ENCODE measurements at places on chromosomes 4 and X.

GRCh38 chr4:87662871-87663270 is 12.8 kb downstream of the DMP1 start:
- no peak for DNase-seq

DNA sequence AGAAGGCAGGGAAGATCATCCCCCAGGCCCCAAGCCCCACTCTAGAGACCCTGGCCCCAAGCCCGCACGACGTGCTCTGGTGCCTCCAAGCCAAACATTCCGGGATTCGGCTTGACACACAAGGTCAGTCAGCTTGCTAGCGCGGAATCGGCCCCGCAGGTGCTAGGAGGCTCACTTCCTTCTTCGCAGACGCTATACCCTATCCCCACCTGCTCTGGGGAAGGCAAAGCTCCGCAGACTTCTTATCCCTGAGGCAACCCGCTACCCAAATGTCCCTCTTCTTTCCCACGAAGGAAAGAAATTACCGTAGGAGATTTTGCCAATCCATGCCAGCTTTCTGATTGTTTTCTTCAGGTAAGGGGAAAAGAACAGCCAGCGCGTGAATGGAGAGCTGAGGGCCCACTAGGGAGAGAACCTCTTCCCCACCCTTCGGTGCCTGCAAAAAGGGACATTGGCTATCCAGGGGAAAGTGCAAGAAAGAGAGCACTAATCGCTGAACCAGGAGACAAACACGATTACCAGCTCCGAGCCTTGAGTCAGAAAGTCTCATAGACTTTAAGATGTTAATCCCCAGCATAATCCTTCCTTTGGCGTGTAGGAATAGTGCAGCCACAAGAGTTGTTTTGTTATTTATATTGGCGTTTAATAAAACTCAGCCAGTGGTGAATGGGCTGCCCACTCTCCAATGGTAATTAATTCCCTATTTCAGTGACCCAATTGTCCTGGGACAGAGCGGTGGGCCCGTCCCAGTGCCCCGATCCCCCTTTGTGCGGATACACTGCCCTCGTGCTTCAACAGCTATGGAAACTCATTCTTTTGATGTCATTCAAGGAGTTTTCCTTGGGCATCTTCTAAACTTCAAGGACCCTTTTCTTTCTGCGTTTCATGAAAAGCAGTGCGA is 5.4 kb upstream of the NEUROG2 start:
- no peak for DNase-seq

DNA sequence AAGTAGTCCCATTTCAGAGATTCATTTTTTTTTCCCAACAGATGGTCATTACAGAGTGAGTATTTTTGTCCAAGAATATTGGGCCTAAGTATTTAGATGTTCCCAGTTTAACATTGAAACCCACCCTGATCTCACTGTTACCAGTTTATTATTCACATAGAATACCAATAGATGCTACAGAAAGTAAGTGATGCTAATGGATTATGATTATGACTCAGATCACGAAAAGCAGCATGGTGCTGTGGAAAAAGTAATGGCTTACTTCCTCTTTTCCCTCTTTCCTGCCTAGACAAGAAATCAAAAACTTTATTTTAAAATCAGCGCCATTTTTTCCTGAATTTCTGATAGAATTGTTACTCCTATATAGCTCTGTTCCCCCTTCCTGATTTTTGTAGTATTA is 51.9 kb downstream of the GSPT2 start:
- no peak for DNase-seq

DNA sequence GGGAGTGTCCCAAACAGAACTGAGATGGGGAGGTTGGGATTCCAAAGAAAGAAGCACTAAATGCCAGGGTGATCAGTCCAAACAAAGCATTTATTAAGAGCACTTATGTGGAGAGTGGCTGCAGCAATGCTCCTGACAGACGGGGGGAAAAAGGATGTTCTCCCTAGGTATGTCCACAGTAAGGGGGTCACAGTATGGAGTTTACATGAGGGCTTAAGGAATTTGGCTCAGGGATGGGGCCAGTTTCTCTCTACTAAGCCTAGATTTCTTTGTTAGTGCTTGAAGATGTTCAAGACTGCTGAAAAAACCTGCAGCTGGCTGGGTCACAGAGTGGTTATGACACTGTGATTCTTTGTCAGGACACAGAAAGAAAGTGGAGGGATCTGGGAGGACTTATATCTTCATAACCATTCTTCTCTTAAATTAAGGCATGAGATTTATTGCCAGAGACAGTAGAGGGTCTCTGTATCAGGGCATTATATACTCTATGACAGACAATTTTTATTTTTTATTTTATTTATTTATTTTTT is 1468.0 kb downstream of the C4orf33 start:
- DNase-seq = no peak

DNA sequence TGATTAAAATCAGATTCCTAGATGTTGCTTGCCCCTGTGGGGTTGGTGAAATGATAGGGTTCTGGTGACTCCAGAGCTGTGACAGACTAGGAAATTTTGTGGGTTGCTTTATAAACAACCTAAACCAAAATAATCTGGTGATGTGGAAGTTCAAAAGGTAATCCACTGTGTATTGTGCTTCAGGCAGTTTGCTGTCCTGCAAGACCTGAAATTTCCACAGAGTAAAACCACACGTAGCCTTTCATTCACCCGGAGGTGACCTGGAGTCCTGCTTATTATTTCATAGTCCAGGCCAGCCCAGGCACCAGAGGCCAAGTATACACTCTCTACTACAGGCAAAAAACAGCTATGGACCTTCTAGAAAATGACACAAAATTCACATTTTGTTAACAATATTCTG is 114.6 kb upstream of the CBR4 start:
- DNase-seq = no peak

GRCh38 chrX:39667736-39668482 is 429.8 kb downstream of the BCOR start:
- DNase-seq = no peak

DNA sequence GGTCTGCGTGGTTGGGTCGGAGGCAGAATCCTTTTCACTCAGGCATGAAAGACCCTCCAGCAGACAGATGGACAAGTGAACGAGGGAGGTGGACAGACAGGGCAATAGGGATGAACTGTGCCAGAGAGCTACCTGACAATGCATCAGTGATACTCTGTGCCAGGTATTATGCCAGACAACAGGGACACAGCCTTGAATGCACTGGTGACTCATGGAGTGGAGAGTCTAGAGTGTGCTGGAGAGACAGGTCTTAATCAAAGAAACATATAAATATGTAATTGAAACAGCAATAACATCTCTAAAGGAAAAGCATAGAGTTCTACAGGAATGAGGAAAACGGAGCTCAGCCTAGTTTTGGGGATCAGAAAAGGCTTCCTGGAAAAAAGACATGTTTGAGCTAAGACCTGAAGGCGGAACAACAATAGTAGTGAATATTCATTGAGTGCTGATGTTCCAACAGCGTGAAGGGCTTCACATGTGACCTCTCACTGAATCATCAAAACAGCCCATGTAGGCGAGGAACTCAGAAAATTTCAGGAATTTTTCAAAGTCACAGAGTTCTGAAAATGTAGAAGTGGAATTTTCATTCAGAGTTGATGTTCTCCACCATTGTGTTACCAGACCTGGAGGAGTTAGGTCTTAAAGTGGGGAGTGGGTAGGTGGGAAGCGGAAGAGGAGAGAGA is 20.0 kb upstream of the FGFBP2 start:
- DNase-seq = no peak

GRCh38 chr4:84189144-84189543 is 309.9 kb downstream of the NKX6-1 start:
- DNase-seq = no peak

GRCh38 chr4:89243733-89244252 is 63.8 kb downstream of the GPRIN3 start:
- no peak for DNase-seq

GRCh38 chr4:101419336-101420135 is 72.2 kb upstream of the PPP3CA start:
- no peak for DNase-seq

- no peak for DNase-seq
Observed at GRCh38 chr4:103032574-103032973, 13.1 kb upstream of the SLC9B1 start.

DNA sequence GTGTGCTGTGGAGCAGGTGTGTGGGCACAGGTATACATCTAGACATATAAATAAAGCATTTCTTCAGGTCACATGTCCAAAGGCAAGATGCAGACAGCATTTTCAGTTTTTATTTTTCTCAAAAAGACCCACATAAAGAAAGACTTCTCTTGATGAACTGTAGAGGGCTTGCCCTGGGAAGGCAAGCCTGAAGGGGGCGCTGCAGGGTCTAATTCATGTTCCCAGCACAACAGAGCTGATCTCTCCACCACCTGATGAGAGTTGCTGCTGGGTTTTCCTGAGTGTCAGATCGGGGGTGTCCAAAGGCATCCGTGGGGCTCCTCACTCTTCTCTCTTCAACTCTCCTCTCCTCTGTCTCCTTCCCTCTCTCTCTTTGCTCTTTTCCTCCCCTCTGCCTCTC is 26.6 kb downstream of the ADRA2C start:
- no peak for DNase-seq

GRCh38 chrX:150092549-150092948 is 154.3 kb upstream of the EOLA2 start:
- DNase-seq = no peak

DNA sequence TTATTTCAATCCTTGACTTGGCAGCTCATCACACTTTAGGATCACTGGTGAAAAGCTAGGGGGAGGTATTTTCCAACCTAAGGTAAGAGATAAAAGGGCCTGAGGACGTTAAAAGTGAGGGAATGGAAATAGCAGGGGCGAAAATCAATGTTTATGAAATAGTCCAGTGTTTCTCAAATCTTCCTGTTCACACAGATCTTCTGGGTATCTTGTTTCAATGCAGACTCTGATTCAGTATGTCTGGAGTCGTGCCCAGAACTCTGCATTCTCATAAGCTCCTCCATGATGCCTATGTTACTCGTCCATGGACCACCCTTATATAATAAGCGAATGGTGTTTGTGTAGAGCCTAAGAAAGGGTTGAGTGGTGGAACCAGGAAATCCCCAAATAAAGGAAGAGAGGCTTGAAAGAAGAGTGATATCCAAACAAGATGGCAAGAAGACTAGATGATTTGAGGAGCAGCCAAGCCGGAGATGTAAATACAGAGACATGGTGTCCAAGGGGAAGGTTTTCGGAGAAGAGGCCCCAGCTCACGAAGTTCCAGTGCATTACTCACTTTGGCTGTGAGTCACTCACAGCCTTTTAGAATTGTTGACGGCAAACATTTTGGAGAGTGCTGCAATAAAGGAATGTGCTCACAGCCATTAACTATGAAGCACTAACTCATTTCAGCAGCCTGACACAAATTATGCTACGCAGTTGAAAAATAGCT is 215.6 kb upstream of the PPARGC1A start:
- DNase-seq = no peak

- DNase-seq = no peak
Observed at GRCh38 chrX:116272861-116273260, 102.3 kb downstream of the AGTR2 start.

GRCh38 chrX:46628460-46629371 is 55.2 kb downstream of the CHST7 start:
- DNase-seq = no peak

DNA sequence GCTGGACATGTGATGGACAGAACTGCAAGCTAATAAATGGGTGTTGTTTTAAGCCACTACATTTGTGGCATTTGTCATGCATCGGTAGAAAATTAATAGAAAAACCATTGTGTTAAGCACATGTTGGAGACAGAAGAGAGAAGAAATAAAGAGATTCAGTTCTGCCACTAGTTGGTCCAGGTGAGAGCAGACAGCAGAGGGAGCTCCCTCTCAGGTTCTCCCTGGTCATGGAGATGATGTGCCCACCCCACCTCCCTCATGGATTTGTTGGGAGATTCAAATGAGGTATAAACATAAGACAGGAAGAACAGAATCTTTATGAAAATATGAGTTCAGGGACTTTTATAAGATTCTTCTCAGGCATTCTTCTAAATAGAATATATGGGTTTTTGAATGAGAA is 36.8 kb upstream of the OCIAD2 start:
- no peak for DNase-seq

DNA sequence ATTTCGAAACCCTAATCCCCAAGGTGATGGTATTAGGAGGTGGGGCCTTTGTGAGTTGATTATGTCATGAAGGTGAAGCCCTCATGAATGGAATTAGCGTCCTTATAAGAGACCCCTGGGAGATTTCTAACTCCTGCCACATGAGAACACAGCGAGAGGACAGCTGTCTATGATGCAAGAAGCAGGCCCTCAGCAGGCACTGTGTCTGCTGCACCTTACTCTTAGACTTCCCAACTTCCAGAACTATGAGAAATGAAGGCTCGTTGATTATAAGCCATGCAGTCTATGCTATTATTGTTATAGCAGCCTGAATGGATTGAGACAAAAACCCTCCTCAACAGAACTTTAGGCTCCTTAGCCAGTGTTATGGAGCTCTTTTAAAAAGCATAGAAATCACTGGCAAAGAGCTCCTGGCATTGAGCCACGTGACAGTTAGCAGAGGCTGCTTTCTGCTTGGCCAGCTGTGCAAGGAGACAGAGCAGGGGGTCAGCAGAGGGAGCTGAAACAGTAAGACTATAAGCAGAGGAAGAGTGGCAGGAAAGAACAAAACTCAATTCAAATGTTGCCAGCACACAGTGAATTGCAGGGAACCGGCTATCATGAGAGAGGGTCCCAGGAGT is 219.2 kb upstream of the FAT1 start:
- DNase-seq = no peak

DNA sequence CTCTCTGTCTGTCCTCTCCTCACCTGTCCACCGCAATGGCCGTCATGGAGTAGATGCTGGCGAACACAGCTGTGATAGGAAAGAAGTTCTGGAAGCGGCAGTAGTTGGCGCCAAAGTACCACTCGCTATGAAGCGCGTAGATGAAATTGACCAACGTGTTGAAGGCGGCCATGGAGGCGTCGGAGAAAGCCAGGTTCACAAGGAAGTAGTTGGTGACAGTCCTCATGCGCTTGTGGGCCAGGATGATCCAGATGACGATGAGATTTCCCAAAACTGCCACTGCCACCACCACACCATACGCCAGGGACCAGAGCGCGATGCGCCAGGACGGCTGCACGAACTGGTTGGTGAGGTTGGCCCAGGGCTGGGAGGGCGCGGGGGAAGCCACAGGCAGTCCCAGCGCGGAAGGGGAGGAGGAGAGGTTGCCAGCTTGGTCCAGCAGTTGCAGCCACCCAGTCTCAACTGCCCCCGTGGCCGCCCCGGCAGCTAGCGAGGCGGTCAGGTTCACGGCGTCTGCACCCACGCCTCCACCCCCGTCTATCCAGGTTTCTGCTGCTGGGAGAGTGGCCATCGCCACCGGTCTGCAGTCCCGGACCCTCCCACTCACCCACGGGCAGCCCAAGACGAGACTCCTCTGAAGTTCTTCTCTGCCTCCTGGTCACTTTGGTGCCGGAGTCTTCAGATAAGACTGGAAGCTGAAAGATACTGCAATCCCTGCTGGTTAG is 518 bp downstream of the TACR3 start:
- DNase-seq = no peak

DNA sequence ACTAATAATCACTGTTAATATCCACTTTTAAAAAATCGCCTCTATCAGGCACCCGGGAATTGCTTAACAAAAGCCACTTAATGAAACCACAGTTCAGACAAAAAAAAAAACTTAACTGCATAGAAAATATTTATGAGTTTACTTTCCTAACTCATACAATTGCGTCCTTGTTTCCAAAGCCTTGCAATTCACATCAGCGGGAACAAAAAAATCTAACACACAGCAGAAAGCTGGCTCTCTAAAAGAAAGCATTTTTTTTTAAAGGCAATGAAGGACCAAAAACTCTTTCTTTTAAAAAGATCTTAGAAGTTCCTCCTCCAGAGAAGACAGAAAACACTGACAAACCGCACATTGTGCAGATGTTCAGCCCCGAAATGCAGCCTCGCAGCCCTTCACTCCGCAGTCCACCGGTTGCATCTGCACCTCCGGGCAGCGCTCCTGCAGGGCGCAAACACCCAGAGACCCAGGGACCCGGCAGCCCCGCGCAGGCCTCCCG is 812 bp downstream of the FAT1 start:
- no peak for DNase-seq

GRCh38 chrX:132986556-132986955 is 28.1 kb upstream of the HS6ST2 start:
- no peak for DNase-seq

Data from stimulated activated effector memory CD8-positive, alpha-beta T cell treated with anti-CD3 and anti-CD28 coated beads, Interleukin-12 subunit alpha, Interleukin-12 subunit beta, amount 100 ng/mL, for 72 hours (primary cell).